ENCODE measurements at places on chromosomes 2 and 18.

DNA sequence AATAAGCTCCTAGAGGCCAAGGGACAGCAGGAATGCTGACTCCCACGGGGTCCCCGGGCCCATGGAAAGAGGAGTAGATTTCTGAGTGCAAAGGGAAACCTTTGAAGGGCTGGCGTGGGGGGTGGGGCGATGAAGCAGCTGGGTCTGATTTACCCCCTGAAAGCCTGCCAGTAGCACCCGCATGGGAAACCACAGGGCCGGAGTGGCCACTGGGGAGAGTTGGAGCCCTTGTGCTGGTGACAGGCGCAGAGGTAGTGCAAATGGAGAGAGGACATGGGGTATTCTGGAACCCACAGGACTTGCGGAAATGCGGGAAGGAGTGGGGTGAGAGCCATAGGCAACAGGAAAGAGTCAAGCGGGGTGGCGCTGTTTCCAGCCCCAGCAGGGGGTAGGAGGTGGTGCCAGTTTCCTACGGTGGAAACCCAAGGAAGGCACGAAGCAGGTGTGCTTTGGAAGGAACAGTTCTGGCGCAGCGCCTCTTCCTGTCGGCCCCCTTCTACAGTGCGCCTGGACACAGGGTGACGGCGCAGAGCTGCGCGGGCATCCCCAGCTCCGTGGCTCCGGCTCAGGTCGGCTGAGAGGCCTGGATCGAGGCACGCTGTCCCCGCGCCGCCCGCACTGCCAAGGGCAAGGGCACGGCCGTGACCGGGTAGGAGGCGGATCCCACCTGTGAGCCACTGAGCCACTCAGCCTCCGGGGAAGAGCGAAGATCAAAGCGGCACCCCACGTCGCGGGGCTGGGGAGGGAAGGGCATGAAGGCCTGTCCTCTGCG is 149.0 kb upstream of the GLI2 start:
- no peak for DNase-seq

DNA sequence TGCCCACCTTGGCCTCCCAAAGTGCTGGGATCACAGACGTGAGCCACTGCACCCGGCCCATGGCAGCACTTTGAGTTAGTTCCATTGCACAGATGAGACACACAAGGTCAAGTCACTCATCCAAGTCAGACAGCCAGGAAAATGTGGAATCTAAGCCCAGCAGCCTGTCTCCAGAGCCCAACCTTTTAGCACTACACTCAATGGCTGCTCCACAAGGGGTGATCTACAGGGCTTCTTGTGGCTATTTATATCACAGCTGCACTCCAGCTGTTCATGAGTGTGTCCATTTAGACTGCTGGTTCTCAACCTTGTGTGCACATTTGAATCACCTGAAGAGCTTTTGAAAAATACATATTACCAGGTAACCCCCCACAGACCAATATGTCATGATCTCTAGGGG is 72.9 kb upstream of the RPL31 start:
- DNase-seq: no peak

- no peak for DNase-seq
These were observed 15.8 kb downstream of the DGKD start for GRCh38 chr2:233369897-233370685.

DNA sequence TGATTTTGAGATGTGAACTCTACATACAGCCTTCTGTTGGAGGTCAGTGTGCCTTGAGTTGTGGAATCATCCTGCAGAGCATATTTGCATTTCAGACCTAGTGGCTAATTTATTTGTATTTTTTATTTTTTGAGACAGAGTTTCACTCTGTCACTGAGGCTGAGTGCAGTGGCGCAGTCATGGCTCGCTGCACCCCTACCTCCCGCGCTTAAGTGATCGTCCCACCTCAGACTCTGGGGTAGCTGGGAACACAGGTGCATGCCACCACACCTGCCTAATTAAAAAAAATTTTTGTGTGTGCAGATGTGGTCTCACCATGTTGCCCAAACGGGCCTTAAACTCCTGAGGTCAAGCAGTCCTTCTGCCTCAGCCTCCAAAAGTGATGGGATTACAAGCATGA is 104.4 kb downstream of the ASXL3 start:
- peak; percentile 9 for DNase-seq

GRCh38 chr2:125710561-125710960 is 945.4 kb upstream of the GYPC start:
- DNase-seq: no peak

Data from GM06990 (cell line).